ENCODE measurements at places on chromosomes 1 and 21.

- DNase-seq: no peak
Observed at GRCh38 chr21:28541371-28542112, 451.1 kb downstream of the LTN1 start.

GRCh38 chr1:208093754-208094719, 150.1 kb downstream of the PLXNA2 start:
- DNase-seq: peak; percentile 75

GRCh38 chr1:119266386-119266785, 102.2 kb upstream of the HAO2 start:
- DNase-seq: no peak

DNA sequence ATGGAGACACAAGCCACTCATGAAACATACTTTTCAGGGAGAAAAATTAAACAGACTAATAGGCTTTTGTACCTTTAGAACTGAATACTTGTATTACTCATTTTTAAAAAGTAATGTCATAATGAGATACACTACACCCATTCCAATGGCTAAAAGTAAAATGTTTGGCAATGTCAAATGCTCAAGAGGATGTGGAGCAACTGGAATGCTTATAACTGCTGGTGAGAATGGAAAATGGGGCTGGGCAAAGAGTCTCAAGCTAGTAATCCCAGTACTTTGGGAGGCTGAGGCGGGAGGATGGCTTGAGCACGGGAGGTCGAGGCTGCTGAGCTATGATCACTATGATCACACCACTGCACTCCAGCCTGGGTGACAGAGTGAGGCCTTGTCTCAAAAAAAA, 86.3 kb downstream of the NKAIN1 start:
- DNase-seq: no peak

GRCh38 chr1:48746906-48747305, 29.8 kb downstream of the BEND5 start:
- no peak for DNase-seq

DNA sequence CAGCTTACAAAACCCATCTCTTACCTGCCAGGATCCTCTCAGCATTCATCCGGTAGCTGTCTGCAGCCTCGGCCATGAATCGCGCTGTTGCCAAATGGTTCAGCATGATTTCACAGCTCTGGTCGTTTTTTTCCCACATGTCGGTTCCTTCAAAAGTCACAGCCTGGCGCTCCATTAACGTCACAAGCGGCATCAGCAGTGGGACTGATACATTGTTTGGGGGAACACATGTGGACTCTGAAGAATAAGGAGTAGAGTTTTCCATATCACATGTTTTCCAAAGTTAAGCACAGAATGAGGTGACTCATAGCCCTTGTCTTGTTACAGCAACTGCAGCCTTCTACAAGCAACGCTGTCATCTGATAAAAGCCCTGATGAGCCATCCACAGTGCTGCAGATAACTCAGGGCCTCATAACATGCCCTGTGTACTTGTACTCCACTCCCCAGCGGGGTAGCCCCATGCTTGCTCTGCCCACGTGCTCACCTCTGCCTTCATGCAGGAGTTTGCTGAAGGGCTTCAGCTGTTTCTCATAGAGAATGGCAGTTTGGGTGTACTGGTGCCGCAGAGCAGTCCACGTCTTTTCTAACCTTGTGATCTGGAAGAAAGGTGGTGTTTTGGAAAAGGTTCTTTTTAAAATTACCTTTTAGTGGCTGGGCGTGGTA, 114.2 kb downstream of the BCAR3 start:
- DNase-seq: peak; percentile 66

- peak; percentile 36 for DNase-seq
Observed at GRCh38 chr21:27477296-27477695, 510.4 kb upstream of the ADAMTS5 start.

DNA sequence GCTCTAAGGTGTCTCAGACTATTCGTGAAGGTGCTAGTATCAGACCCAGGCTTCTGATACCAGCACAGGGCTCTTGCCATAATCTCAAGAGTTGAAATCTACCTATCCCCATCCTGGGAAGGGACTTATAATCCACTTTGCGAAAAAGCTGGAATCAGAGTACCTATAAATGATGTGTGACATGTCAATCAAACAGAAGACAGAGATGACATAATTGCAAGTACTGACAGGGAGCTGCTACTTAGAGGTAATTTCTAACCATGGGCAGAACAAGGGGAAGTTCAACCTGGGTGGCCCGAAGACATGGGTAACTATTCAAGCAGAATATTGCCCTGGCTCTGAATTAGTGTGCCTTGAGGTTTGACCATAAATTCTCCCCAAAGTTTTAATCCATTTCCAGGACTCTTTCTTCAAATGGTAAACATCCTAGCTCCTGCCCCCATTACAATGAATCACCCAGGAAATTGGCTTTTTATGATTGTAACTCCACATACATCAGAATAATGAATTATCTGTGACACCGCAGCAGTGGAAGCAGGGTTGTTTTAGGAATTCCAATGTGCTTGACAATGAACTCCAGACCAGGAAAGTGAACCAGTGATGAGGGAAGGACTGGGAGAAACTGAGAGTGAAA, 37.2 kb downstream of the KANK4 start:
- DNase-seq: no peak
